ENCODE measurements at places on chromosomes 16 and 17.
A peak's percentile ranks its signal among the peaks of the same experiment; 100 is the strongest.

- DNase-seq = peak; percentile 97
These were observed at the start of gene WDR45B for GRCh38 chr17:82648165-82648668. TSS of gene WDR45B (minus strand) at chr17:82648444. CDS start at chr17:82648340, 104 bp downstream.

GRCh38 chr16:80250381-80250780 lies 290.4 kb upstream of the DYNLRB2 start:
- DNase-seq = no peak

- DNase-seq = no peak
These were observed 177.1 kb upstream of the WSCD1 start for GRCh38 chr17:5892921-5893675.

GRCh38 chr16:69419956-69420355 lies 4.5 kb upstream of the CYB5B start:
- no peak for DNase-seq

- DNase-seq = no peak
These were observed 19.9 kb upstream of the OSGIN1 start for GRCh38 chr16:83932955-83933673.
